Stimulated activated CD8-positive, alpha-beta memory T cell treated with anti-CD3 and anti-CD28 coated beads, Interleukin-4, amount 100 ng/mL, for 4 hours (primary cell): ENCODE measurements at places on chromosomes 4 and X.
A peak's percentile ranks its signal among the peaks of the same experiment; 100 is the strongest.

DNA sequence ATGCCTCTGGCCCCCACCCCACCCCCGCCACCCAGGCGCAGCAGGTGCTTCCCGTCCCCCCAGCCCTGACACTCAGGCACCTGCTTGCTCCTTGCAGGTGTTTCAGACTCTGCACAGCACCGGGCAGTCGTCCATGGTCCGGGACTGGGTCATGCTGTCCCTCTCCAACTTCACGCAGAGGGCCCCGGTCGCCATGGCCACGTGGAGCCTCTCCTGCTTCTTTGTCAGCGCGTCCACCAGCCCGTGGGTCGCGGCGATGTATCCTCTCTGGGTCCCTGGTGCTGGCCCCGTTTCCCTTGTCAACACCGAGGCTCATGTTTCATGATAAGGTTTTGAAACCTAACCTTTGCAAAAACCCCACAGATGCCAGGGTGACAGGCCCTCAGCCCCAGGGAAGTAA, 10.2 kb upstream of the MSANTD1 start:
- no peak for DNase-seq

DNA sequence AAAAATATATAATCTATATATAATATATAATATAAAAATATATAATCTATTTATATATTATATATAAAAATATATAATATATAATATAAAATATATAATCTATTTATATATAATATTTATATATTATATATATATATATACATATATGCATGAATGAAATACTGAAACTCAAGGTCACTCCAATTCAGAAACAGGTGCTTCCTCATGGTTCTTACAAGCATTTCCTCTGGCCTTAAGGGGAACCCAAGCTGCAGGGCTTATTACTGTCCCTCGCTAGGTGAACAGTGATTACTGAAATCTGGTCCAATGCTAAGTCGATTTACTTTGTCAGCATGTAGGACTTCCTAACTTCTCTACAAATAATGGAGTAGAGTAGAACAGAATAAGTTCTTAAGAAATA, 174.3 kb downstream of the GPM6A start:
- DNase-seq, result no peak

- no peak for DNase-seq
Observed at GRCh38 chr4:186934841-186935443, 211.3 kb upstream of the FAT1 start.

DNA sequence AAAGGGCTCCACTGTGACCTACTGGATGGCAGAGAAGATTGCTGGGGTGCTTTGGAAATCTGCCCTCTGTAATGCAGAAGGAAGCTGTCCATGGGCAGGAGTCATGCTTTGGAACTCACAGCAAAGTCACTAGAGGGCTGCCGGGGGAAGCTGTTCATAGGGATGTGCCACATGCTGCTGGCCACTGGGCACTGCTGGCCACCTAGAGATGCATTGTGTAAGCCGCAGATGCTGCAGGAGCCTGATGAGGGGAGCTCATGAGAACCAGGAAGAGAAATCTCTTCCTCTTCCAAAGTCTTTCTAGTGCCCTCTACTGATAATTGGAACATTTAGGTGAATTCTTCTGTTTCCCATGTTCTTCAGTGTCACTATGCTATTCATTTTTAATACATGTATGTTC, 31.2 kb upstream of the UXT start:
- no peak for DNase-seq

DNA sequence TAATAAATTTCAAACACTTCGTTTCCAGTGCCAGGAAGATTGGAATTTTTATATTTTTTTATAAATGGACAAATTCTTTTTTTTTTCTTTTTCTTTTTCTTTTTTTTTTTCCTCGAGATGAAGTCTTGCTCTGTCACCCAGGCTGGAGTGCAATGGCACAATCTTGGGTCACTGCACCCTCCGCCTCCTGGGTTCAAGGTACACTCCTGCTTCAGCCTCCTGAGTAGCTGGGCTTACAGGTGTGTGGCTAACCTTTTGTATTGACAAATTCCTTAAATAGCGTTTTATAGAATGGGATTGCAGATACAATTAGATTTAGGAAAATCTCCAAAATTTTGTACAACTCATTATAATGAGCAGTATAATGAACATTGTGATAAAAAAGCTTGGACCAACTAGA, 328.9 kb downstream of the ARHGAP24 start:
- DNase-seq, result no peak

DNA sequence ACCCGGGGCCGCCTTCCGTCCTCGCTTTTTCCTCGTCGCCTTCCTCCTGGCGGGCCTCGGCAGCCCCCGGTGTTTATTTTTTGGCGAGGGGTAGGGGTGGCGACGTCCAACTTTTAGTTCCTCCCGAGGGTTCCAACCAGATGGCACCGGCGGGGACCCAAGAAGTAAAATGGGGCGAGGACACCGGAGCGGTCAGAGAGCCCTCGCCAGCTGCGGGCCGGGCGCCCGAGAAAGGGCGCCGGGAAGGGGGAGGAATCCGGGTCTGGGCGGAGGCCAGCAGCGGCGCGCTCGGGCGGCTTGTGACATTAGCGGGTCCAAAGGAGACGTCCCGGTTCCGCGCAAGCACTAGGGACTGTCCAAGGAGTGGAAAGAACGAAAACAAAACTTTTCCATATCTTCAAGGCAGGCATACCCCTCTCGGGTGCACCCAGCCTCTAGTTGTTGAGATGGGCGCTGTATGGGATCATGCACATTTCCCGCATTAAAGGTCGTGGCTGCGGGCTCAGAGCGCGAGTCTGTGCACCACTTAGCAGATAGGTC, 691 bp upstream of the USP46 start:
- DNase-seq, result no peak

DNA sequence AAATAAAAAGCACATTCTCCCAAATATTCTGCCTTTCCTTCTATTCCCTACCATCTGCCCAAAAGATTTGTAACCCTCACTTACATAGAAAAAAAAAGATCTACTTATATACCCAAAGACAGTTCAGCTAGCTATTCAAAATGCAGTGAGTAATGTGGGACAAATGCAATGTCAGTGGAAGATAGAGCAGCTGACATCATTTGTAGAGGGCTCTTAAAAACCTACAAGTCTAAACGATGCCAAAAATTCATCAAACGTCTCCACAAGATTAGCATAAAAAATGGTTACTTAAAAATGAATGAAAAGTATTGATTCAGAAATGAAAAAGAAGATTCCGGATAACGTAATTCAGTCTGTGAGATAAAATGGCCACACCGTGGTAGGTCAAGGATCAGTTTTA, 96.5 kb downstream of the ASB9 start:
- no peak for DNase-seq

DNA sequence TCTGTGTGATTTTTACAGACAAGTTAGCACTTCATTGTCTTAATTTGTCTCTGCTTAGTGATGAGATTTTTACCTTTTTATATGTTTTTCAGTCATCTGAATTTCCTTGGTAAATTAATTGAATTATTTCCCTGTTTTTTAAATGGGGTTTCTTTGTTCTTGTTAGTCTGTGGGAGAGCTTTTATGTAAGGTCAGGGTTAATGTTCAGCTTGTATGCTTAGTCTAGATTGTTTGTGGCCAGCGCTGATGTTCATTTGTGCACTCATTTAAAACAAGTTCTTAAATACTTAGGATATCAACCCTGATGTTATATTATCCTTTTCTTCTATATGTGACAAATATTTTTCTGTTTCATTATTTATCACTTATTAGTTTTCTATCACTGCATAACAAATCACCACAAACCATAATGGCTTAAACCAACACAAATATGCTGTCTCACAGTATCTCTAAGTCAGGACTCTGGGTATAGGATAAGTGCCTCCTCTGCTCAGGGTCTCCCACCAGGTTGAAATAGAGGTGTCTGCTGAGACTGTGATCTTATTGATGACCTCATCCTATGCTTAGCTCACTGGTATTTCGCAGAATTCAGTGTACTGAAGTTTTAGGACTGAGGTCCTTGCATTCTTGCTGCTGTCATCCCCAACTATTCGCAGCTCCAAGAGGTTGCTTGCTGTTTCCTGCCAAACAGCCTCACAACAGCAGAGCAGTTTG, 53.2 kb downstream of the ATP10D start:
- DNase-seq, result no peak

GRCh38 chrX:111507933-111508332, 3.5 kb upstream of the SERTM2 start:
- DNase-seq, result no peak

- DNase-seq, result peak; percentile 44
Observed at GRCh38 chr4:139988863-139989765, 164.9 kb downstream of the MAML3 start.

GRCh38 chr4:172983014-172983413, 185.6 kb upstream of the GALNT7 start:
- no peak for DNase-seq

- no peak for DNase-seq
Observed at GRCh38 chrX:10821293-10821692, 200.9 kb upstream of the MID1 start.

DNA sequence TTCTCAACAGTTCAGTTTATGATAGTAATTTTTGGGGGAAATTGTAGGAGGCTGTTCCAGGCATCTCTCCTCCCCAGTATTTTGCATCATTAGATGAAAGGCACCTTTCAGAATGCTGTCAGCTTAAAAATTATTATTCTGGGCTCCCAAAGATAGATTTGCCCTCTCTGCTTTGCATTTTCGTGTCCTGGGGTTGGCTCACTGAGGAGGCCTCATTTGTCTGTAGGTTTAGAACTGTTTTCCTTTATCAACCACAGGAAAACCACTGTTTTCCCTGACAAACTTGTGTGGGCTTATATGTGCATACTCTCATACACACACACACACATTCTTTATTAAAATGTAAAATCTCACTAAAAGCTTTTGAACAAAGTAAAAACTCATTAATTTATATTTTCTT, 197.2 kb upstream of the VCX3A start:
- DNase-seq, result no peak

DNA sequence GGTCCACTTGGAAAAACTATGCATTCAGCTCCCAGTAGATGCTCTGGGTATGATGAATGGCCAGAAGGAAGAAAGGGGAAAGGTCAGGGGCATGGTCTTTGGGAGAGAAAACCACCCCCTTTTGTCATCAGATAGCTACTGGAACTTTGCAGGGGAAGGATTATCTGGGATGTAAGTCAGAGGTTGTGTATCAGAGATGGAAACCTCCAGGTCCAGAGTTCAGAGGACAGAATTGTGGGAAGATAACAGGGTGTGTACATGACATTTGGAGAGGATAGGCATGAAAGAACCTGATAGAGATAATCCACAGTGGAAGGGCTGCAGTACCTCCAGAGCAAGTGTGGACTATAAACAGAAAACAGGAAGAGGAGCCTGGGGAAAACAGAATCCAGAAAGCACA, 262.7 kb downstream of the SPRY1 start:
- no peak for DNase-seq

DNA sequence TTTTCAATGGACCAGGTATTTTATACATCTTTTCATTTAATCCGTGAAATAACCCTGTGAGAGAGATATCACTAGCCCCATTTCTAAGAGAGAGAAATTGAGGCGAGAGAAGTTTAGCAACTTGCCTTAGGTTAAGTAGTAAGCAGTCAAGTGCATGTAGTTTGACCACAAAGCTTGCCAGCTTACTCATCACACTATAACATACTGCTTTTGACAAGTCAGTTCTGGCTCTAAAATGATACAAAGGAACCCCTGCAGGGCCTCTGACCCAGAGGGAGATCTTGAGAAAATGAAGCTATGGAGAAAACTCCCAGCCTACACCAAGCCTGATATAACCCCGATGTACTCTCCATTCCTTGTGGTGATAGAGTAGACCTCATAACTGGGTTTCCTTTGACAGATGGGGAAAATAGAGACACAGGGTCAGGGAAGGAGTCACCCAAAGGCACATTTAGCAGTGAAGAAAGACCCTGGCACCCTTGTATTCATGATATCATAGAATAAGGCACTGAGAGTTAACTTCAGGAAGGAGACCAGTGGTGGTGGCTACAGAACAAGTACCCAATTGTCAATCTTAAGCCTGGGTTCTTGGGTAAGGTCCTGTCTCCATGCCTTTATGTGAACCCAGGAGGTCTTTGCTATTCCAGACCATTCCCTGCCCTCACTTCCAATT, 60.2 kb upstream of the MSN start:
- no peak for DNase-seq

GRCh38 chr4:66639361-66639760, 905.9 kb downstream of the CENPC start:
- no peak for DNase-seq

DNA sequence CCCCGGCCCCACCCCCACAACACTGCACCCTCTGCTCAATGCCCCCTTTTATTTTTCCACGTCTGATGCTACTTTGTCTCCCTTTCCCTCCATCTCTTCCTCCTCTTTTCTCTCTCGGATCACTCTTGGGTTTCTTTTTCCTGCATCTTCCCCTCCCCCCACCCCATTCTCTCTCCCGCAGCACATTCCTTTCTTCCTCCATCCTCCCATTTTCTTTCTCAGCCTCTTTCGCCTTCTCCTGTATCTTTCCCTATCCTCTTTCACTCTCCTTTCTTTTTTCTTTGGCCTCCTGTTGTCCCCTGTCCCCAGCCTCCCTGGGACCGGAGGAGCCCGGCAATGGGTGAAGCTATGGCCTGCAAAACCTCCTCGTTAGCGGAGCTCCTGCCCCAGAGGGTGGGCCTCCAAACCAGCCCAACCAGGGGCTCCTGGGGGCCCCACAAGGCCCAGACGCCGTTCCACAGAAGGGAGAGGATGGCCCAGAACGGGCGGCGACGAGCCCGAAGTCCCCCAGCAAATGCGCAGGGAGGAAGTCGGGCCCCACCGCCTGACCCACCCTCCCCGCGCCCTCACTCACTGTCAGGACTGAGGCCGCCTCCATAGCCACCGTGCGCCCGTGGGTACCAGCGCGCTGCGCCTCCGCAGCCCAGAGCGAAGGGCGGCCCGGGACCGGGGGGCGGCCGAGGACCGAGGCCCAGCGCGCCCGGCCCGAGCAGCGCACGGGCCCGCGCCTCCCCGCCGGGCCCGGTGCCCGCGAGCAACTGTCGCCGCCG, 807 bp downstream of the HMX1 start:
- no peak for DNase-seq

DNA sequence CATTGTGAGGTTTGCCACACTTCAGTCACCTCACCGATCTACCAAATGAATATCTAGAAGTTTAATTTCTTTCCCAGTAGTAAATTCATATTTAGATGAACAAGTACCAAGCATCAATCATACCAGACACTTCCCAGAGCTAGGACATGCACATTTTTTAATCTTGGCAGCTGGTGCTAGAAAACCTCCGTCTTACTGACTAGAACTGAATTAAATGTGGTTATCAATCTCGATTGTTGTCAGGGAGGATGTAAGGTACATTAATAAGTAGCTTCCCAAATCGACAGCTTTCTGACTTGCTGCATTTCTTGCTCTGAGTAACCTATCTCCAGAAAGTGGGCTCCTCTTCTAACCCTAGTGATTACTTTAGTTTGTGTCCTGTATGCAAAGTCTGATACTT, 34.4 kb downstream of the VEGFC start:
- no peak for DNase-seq

DNA sequence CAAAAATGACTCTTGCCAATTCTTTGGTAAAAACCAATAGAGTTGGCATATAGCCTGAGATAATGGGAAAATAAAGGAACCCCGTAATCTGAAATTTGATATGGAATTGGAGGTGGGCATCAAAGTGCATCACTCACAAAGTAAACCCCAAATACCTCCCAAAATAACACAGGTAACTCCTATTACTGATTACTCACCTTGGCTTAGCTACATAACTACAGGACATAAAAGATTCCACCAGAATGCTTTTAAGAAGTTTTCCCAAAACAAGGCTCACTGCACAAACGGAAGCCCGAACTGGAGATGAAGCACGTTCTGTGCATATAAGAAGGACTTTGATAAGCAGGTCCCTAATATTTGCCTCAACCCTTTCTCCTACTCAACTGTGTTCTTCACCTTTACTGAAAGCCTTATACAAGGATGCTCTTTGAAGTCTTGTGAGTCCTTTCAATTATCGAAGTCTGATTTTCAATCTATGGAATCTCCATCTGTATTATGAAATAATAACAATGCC, 14.6 kb upstream of the ANXA10 start:
- no peak for DNase-seq
